ENCODE measurements at places on chromosomes 16 and 17.

- DNase-seq, result peak; percentile 68
These were observed 781 bp downstream of the RSKR start for GRCh38 chr17:28612936-28613872.

- DNase-seq, result no peak
These were observed 42.5 kb downstream of the KSR1 start for GRCh38 chr17:27498615-27499309.

- peak; percentile 34 for DNase-seq
These were observed 92.0 kb downstream of the MAP2K6 start for GRCh38 chr17:69506489-69506888.

- DNase-seq, result no peak
These were observed 4.1 kb downstream of the EPX start for GRCh38 chr17:58196610-58197009.

- peak; percentile 65 for DNase-seq
These were observed 59.1 kb downstream of the ABCC6 start for GRCh38 chr16:16164243-16164642.

DNA sequence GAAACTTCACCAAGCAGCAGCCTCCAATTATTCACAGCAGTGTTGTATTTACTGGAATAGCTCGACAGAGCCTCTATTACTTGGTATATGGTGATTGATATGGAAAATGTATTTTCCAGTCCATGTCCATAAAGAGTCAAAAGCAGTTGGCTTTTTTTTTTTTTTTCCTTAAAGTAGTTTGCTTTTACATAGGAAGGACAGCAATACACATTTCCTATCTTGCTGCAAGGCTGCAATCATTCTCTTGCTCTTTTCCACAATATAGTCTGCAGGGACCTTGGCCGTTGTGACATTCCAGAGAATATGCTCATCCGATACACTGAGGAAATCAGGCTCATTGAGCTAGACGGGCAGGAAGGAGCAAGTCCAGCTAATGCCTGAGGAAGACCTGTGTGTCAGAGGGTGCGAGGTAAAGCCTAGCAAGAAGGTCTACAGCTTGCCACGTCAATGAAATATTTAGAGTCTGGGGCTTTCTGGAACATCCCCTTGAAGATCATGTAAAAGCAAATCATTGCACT, 131.1 kb downstream of the ENGASE start:
- no peak for DNase-seq

DNA sequence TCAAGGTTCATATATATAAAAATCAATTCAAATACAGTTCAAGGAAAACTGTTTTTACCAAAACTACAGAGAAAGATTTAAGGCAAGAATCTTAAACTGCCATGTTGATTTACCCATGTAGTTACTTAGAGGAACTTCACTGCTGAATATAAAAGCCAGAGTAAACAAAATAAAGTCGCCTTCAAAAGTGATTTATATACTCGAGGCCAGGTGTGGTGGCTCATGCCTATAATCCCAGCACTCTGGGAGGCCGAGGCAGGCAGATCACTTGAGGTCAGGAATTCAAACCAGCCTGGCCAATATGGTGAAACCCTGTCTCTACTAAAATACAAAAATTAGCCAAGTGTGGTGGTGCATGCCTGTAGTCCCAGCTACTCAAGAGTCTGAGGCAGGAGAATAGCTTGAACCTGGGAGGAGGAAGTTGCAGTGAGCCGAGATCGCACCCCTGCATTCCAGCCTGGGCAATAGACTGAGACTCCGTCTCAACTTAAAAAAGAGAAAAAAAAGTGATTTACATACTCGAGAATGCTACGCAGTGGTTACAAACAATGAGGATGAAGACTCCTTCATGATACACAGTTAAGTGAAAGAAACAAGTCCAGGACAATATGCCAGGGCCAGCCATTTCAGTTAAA, 54.1 kb upstream of the CNEP1R1 start:
- DNase-seq, result no peak

DNA sequence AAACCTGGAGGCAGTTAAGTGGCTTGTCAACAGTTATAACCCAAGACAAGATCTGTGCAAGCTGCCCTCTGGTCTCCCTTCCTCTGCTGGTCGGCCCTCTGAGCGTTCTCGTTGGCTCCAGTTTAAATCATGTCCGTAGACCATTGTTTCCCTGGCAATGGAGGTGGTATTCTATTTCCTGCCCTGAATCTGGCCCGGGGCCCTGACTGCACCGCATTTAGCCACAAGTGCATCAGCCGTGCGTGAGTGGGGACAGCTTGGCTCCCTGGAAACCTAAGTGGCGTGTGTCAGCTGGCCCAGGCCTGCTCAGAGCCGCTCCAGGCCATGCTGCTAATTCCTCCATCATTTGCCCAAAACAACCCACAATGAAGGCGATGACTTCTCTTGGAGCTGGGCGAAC, 15.0 kb upstream of the MYLK3 start:
- DNase-seq, result no peak

DNA sequence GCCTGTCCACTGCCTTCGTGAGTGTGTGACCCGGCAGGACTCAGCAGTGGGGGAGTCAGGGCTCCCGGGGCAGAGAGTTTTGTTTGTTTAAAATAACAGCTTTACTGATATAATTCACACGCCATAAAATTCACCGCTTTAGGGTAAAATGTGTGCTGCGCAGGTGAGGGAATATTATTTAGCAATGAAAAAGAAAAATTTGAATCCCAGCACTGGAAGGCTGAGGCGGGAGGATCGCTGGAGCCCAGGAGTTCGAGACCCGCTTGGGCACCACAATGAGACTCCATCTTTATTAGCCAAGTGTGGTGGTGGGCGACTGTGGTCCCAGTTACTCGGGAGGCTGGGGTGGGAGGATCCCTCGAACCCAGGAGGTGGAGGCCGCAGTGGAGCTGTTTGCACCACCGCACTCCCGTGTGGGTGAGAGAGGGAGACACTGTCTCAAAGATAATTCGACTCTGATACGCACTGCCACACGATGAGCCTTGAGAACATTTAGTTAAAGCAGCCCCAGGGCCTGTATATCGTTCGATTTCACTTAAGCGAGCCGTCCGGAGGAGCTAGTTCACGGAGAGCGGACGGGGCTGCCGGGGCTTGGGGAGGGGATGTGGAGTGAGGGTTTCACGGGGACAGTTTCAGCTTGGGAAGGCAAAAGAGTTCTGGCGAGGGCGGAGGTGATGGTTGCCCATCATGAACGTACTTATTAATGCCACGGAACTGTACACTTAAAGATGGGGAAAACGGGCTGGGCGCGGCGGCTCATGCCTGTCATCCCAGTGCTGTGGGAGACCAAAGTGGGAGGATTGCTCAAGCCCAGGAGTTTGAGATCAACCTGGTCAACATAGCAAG, 10.2 kb downstream of the TELO2 start:
- DNase-seq, result no peak

DNA sequence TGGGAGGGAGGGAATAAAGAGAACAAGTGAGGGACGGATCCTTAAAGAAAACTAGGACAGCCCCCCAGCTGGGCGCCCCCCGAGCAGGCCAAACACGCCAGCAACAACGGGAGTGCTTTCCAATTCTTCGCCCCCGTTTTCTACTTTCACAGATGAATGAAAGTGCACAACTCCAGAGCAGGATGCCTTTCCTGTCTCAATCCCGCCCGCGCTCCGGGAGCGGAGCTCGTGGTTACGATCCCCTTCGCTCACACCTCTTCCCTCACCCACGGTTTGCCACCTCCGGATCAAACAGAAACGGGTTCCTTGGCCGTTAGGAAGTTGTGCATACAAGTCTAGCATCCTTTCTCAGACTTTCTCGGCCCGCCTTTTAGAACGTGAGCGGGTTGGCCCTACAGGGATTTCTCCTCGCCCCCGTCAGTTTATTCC, 680 bp downstream of the SKA2 start:
- peak; percentile 65 for DNase-seq

DNA sequence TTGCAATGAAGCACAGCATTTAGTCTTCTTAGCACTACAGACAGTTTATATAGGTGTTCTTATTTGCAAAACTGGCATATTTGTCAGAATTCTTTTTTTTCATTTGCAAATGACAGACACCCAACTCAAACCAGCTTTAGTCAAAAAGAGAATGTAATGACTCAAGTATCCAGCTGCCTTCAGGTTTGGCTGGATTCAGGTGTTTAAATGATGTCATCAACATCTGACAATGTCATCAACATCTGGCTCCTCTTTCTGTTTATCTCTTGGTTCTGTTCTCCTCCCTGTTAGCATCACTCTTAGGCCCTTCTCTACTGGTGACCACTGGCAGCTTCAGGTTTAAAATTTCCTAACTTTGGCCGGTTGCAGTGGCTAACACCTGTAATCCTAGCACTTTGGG, 18.9 kb downstream of the TMC5 start:
- DNase-seq, result no peak

DNA sequence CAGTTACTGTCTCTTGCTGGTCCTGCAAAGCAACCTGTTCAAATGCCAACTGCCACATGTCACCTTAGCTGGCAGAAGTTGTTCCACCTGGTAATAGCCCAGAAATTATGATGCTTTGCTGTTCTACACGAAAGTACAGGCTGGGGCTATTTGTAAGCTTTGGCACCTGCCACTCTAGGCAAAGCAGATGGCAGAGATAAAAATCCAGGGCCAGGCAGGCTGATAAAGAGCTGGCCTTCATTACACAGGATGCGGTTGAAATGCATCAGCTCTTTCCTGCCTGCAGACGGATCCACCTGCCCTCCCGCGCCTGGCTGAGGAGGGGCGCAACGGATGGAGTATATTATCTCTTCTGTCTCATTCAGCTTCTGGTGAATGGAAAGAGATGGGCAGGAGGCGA, 29.3 kb upstream of the KDM8 start:
- DNase-seq, result peak; percentile 86

Data from hematopoietic multipotent progenitor cell treated with erythropoietin and hydrocortisone succinate and interleukin-3 and kit ligand, for 4 days (in vitro differentiated cells).